Body of pancreas (tissue), 4 donors: ENCODE measurements at places on chromosomes 1 and 21.

DNA sequence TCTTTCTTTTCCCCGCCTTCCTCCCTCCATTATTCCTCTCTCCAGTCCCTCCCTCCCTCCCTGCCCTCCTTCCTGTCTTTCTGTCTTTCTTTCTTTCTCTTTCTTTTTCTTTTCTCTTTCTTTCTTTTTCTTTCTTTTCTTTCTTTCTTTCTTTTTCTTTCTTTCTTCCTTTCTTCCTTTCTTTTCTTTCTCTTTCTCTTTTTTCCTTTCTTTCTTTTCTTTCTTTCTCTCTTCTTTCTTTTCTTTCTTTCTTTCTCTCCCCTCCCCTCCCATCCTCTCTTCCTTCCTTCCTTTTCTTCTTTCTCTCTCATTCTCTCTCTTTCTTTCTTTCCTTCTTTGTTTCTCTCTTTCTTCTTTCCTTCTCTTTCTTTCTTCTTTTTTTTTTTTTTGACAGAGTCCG lies 402.2 kb upstream of the PLXNA2 start:
- no peaks in the 10 kb centered on the region for H3K27me3 ChIP-seq
- DNase-seq: no peak
- no peaks in the 10 kb centered on the region for H3K4me1 ChIP-seq
- H3K36me3 ChIP-seq: no peaks in the 10 kb centered on the region
- no peak overlapping the region for H3K27ac ChIP-seq
- H3K4me3 ChIP-seq: no peak overlapping the region

DNA sequence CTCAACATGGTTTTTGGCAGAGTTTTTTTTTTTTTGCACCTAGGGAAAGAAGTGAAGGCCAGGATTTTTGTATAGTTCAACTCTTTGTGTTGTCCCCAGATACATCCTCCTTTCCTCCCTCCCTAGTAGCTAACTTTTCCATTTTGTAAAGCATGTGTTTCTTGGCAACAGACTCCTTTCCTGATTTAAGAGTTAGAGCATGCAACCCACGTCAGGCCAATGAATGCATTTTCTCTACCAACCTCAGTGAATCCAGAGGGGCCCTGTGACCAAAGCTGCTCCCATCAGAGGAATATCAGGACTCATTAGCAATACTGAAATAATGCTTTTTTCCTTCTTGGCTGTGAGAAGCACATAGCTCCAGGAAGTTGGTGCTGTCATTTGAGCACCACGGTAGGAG lies 287.2 kb downstream of the LMO4 start:
- H3K4me3 ChIP-seq: no peak overlapping the region
- H3K36me3 ChIP-seq: no peaks in the 10 kb centered on the region
- H3K27me3 ChIP-seq: no peaks in the 10 kb centered on the region
- no peak for DNase-seq

DNA sequence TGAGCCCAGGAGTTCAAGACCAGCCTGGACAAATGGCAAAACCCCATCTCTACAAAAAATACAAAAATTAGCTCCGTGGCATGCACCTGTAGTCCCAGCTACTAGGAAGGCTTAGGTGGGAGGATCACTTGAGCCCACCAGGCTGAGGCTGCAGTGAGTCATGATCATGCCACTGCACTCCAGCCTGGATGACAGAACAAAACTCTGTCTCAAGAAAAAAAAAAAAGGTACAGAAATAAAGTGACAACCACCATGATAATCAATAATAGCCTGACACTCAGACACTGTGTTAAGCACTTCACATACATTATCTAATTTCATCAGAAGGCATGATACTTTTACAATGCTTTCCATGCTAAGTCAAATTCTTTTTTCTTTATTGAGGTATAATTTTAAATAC lies 53.1 kb downstream of the ST7L start:
- no peaks in the 10 kb centered on the region for H3K36me3 ChIP-seq
- DNase-seq: no peak
- H3K27me3 ChIP-seq: no peaks in the 10 kb centered on the region
- H3K4me1 ChIP-seq: no peaks in the 10 kb centered on the region
- H3K27ac ChIP-seq: no peak overlapping the region

- DNase-seq: no peak
- H3K27me3 ChIP-seq: no peaks in the 10 kb centered on the region
- no peak overlapping the region for H3K27ac ChIP-seq
- H3K4me3 ChIP-seq: no peak overlapping the region
- peaks cover 8% of the 10 kb centered on the region for H3K4me1 ChIP-seq
Observed at GRCh38 chr1:41752514-41753170, 166.1 kb downstream of the HIVEP3 start.

- H3K27ac ChIP-seq: no peak overlapping the region
- H3K36me3 ChIP-seq: no peaks in the 10 kb centered on the region
- no peak for DNase-seq
- peaks cover 39% of the 10 kb centered on the region for H3K4me1 ChIP-seq
- H3K4me3 ChIP-seq: no peak overlapping the region
Observed at GRCh38 chr21:42468491-42469131, 27.4 kb downstream of the RSPH1 start.

DNA sequence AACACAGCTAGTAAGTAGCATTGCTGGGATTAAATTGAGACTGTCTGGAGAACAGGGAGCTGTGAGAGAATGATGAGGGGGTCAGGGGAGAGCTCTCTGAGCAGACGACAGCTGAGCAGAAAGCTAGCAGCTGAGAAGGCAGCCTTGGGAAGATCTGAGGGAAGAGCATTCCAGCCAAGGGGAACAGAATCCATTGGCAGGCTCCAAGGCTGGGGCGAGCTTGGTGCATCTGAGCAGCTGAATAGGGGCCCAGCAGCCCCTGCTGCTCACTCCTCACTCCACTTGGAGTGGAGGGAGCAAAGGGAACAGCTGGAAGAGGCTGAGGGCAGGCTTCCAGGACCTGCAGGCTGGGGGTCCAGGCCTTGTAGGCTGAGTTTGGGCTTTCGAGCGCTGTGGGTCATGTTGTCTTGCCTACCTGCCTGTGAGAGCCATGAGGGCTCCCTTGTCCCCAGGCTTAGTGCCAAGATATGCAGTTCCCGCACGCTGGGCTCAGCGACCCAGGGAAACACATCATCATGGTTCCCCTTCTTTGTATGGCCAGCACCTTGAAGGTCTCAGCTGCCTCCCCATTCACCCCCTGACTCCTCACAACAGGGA lies 10.5 kb downstream of the ACOT11 start:
- H3K36me3 ChIP-seq: no peaks in the 10 kb centered on the region
- no peak overlapping the region for H3K4me3 ChIP-seq
- DNase-seq: no peak

DNA sequence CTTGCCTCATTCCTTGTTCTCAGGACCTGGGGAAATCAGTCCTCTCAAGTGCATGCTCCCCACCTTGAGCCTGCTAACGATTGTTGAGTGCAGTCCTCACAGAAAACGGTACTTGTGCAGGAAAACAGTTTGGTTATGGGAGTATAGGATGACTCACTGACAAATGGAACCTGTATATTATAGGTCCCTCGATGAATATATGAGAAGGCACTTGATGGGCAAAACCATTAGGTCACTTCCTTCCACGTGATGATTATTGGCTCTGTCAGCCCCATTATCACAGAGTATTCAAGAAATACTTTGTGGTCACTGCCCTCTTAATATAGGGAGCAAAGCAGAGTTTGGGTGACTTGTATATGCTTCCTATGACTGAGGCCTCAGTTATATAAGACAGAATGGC lies 6.2 kb downstream of the CCDC17 start:
- no peak for DNase-seq
- H3K4me3 ChIP-seq: no peak overlapping the region
- peaks cover 22% of the 10 kb centered on the region for H3K36me3 ChIP-seq
- no peaks in the 10 kb centered on the region for H3K27me3 ChIP-seq

DNA sequence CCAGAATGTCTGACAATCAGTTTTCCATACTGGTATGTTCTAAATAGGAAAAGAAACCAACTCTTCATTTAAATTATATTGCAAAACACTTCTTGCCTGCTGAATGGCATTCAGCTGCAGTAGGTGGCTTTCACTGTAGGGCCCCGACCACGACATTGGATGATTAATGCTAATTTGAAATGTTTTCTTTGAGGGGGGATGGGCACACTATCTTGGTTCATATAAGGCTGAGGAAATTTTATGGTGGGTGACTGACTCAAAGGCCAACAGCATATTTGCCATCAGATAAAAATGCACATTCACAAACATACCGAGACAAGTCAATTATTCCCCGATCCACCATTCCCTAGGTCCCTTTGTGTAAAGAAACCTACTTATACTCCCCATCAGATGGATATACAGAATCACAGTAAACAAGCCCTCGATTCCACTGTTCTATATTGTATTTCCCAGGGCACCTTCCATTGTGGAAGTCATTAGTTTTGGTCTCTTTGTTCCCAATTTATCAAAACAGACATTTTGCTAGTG lies 464.2 kb upstream of the DAB1 start:
- DNase-seq: no peak
- no peaks in the 10 kb centered on the region for H3K36me3 ChIP-seq
- no peak overlapping the region for H3K4me3 ChIP-seq
- H3K27me3 ChIP-seq: no peaks in the 10 kb centered on the region

DNA sequence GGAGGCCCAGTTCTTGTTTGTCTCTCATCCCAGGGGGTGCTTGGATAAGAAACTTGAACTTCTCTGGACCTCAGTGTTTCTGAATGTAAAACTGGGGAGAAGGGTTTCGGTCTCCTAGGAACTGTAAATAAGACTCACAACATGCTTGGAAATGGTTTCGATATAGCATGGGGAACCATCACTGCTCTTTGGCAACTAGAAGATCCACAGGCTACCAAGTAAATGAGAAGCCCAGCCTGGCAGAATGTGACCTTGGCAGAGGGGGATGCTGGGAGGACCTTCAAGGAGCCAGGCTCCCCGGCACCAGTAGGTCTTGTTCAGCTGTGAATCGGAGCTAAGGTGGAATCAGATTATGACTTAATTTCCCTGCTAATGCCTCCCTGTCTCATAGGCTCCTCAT lies 3.7 kb downstream of the ARL8A start:
- H3K4me1 ChIP-seq: peaks cover 25% of the 10 kb centered on the region
- H3K27me3 ChIP-seq: no peaks in the 10 kb centered on the region
- H3K4me3 ChIP-seq: no peak overlapping the region
- DNase-seq: no peak

DNA sequence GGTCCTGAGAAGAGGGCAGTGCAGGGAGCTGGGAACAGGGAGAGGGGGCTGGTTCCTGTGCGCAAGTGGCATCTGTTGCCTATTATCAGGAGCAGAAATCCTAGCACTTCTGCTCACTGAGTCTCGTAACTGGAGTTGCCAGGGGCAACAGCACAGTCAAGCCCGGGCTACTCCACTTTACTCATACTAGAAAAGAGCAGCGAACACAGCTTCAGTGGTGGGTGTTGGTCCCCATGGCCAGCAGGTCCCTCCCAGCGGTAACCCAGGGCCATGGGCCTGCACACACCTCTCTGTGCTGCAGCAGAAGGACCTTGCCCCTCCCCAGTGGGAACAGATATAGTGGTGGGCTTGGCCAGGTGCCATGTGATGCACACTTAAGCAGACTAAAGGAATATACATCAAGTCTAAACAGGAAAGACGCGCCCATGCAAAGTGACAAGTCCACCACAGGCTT lies 8.5 kb downstream of the PYCR2 start:
- no peak for DNase-seq
- H3K4me1 ChIP-seq: peaks cover 34% of the 10 kb centered on the region
- H3K4me3 ChIP-seq: no peak overlapping the region
- H3K27me3 ChIP-seq: no peaks in the 10 kb centered on the region
- H3K36me3 ChIP-seq: no peaks in the 10 kb centered on the region

GRCh38 chr1:33684396-33685179 lies 179.3 kb upstream of the HMGB4 start:
- H3K4me3 ChIP-seq: no peak overlapping the region
- no peaks in the 10 kb centered on the region for H3K27me3 ChIP-seq
- H3K27ac ChIP-seq: no peak overlapping the region
- no peaks in the 10 kb centered on the region for H3K36me3 ChIP-seq

DNA sequence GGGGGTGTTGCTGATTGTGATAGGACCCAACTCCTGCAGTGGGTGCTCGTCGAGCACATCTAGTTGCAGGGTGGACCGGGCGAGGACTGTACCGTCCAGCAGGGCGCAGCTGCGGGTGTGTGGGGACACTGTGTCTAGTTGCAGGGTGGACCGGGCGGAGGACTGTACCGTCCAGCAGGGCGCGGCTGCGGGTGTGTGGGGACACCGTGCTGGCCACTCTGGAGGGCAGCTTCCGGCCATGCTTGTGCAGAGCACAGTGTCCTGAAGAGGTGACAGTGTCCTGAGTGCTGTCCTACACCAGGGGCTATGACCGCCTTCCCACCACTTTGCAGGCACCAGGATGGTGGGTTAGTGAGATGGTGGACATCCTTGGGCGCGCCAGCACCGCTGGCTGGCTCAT lies 4.6 kb upstream of the TRPM2 start:
- no peaks in the 10 kb centered on the region for H3K4me1 ChIP-seq
- DNase-seq: no peak
- H3K27ac ChIP-seq: no peak overlapping the region
- H3K36me3 ChIP-seq: no peaks in the 10 kb centered on the region

- no peak overlapping the region for H3K27ac ChIP-seq
- H3K4me3 ChIP-seq: no peak overlapping the region
- peak; percentile 67 for DNase-seq
- H3K36me3 ChIP-seq: no peaks in the 10 kb centered on the region
Observed at GRCh38 chr1:64039390-64039926, 164.0 kb upstream of the UBE2U start.

DNA sequence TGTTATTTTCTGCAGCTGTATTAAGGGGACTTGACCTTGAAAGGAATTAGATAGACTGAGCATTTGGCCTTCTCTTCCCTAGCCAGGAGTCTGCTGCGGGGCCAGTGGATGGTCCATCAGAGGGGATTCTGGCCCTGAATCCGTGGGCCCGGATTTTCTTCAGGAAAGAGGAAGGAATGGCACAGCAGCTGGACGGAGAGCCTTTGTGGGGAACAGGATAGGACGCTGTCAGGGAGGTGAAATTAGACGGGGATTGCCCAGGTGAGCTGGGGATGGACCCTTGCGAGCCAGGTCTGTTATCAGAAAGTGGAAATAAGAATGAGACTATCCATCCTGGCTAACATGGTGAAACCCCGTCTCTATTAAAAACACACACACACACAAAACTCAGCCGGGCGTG lies 1.7 kb upstream of the C2CD2 start:
- DNase-seq: no peak
- H3K27ac ChIP-seq: no peak overlapping the region
- no peaks in the 10 kb centered on the region for H3K36me3 ChIP-seq
- H3K27me3 ChIP-seq: no peaks in the 10 kb centered on the region
- H3K4me1 ChIP-seq: peaks cover 33% of the 10 kb centered on the region
- no peak overlapping the region for H3K4me3 ChIP-seq

DNA sequence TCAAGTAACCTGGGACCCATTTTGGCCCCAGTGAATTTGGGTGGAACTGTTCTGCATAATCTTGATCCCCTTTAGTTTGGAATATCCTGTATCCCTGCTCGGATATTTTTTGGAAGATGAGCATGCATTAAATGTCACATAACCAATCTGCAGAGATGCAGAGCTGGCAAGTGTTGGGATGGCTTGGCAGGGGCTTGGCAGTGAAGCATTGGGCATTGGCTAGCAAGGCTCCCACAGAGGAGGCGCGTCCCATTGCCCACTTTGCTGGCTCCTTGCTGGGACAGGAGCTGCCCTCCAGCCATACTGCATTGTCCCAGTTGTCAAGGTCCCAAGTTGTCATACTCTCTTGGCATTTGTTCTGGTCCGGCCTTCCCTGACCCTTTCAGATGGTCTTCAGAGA lies 29.9 kb downstream of the LAMC2 start:
- H3K36me3 ChIP-seq: no peaks in the 10 kb centered on the region
- no peak overlapping the region for H3K4me3 ChIP-seq
- no peaks in the 10 kb centered on the region for H3K4me1 ChIP-seq
- no peaks in the 10 kb centered on the region for H3K27me3 ChIP-seq
- no peak overlapping the region for H3K27ac ChIP-seq
